Urinary bladder (tissue), 4 donors: ENCODE measurements at places on chromosomes 1 and 21. TPM values are rescaled to one million over a fixed set of nuclear protein-coding genes. Genes with fewer than 3 reads are reported as not detected.

DPT gene
- total RNA-seq = 175 TPM

OR2T35 gene
- total RNA-seq = not detected

MEX3A gene
- total RNA-seq = 7.2 TPM

LEPR gene
- 32.1 TPM for total RNA-seq

BACH1 gene
- total RNA-seq = 116 TPM
